ENCODE measurements at places on chromosomes 13 and 19.
A peak's percentile ranks its signal among the peaks of the same experiment; 100 is the strongest.

- DNase-seq = peak; percentile 20
Observed at GRCh38 chr19:5903056-5903623, 450 bp downstream of the NDUFA11 start.

DNA sequence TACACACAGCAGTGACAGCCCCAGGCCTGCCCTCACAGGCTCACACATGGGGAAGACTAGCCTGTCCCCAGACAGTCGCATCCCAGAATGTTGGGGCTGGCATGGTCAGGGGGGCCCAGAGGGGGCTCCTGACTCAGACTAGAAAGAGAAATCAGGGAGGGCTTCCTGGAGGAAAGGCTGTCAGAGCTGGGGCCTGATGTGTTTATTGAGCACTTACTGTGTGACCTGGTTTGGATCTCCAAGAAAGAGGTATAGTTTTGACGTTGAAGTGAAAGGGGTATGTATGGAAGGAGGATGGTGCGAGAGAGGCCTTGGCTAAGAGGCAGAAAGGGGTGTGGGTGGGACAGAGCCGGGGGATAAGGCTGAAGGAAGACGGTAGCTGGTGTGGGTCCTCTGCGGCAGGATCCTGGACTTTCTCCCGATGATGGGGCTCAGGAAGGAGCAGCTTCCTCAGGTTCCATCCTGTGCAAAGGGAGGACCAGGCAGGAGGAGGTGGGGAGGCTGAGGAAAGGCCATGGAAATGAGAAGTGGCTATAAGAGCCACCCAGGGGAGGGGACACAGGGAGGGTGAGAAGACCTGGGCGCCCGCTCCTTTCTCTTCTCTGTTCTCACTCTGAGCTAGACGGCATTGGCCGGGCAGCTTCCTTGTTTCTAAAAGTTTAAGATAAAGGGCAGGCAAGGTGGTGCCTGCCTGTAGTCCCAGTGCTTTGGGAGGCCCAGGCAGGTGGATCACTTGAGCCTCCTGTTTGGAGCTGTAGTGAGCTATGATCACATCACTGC is 16.1 kb upstream of the BCL3 start:
- DNase-seq = no peak

GRCh38 chr19:42850981-42851717 is 28.4 kb downstream of the PSG1 start:
- DNase-seq = peak; percentile 99

DNA sequence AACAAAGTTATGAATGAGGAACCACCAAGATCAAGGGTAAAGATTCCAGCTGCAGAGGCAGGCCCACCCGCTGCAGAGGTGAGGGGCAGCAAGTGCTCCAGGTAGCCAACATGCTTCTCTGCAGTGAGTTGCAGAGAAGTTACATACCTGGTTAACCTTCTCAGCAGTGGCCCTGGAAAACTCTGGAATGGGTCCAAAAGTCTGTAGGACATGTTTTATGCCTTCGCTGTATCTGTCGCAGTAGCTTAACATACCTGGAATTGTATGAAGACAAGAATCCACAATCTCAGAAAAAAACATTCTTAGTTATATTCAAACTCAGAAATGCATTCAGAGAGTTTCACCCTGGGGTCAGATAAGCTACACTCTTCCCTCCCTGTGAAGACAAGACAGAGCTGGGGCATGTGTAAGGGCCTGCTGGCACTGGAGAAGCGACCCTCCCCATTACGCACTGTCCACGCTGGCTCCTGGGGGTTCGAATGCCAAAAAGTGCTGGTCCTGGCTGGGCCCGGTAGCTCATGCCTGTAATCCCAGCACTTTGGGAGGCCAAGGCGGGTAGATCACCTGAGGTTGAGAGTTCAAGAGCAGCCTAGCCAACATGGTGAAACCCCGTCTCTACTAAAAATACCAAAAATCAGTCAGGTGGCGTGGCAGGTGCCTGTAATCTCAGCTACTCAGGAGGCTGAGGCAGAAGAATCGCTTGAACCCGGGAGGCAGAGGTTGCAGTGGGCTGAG is 121.0 kb downstream of the CRYL1 start:
- DNase-seq = no peak

- DNase-seq = no peak
Observed at GRCh38 chr13:91347996-91348905, 764 bp downstream of the MIR17HG start.

DNA sequence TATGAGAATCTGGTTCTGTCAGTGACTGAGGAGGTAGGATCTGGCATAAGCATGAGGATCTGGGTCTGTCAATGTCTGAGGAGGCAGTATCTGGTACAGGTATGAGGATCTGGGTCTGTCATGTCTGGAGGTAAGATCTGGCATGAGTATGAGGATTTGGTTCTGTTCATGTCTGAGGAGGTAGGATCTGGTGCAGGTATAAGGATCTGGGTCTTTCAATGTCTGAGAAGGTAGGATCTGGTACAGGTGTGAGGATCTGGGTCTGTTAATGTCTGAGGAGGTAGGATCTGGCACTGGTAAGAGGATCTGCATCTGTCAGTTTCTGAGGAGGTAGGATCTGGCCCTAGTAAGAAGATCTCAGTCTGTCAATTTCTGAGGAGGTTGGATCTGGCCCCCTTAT is 12.4 kb upstream of the PDCD2L start:
- DNase-seq = no peak

DNA sequence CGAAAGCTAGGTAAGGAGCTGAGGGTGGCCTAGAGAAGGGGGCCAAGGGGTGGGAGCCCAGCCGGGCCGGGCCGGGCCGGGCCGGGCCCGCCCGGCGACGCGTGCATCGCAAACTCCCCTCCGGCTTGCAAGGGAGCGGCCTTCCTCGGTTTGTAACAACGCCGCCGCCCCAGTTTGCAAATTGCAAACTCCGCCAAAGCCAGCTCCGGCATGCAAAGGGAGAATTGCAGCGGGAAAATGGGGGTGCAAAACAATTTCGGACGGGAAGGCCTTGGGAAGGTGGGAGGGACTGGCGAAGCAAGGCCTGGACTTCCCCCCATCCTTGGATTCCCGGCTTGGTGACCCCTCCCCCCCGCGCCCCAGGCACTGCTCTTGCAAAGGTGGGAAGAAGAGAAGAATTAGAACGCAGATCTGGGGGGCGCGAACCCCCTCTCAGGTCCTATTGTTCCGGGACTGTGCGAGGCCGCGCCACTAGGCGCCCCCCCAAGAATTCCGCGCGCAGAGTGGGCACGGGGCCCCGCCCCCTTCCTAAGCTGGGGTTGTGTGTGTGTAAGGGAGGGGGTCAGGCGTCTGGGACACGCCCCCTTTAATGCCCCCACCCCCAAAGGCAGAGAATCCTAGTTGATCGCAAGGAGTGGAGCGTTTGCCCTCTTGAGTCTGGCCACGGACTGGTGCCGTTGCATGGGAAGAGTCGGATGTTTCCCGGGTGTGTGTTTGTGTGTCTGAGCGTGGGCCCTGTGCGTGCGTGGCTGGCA is 926 bp downstream of the PRR12 start:
- DNase-seq = no peak

DNA sequence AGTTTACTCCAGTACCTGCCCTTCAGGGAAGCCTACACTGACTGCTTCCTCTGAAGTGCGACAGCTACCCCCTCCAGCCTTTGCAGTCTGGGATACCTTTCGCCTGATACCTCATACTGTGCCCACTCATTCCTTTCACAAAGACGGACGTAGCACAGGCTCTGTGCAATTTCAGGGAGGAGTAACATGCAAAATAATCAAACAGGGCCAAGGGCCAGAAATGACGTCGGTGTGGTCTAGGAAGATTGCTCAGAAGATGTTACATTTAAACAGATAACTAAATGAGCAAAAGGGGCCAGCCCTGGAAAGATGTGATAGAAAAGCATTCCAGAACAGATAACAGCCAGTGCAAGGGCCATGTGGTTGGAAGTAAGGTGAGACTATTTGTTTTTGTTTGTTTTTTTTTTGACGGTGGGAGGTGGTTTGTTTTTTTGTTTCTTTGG is 6.6 kb upstream of the DDX39A start:
- DNase-seq = no peak

GRCh38 chr13:42022796-42023493 is 25.5 kb upstream of the DGKH start:
- DNase-seq = no peak

- DNase-seq = peak; percentile 99
Observed at GRCh38 chr19:38899447-38900201, at the start of the genes NFKBIB and SIRT2. NFKBIB (plus strand) TSS chr19:38899969; CDS start chr19:38900033, 64 bp downstream. SIRT2 (minus strand) TSS chr19:38899618; CDS start chr19:38899521, 97 bp downstream.

GRCh38 chr19:12872255-12872654 is 9.0 kb downstream of the DNASE2 start:
- no peak for DNase-seq

DNA sequence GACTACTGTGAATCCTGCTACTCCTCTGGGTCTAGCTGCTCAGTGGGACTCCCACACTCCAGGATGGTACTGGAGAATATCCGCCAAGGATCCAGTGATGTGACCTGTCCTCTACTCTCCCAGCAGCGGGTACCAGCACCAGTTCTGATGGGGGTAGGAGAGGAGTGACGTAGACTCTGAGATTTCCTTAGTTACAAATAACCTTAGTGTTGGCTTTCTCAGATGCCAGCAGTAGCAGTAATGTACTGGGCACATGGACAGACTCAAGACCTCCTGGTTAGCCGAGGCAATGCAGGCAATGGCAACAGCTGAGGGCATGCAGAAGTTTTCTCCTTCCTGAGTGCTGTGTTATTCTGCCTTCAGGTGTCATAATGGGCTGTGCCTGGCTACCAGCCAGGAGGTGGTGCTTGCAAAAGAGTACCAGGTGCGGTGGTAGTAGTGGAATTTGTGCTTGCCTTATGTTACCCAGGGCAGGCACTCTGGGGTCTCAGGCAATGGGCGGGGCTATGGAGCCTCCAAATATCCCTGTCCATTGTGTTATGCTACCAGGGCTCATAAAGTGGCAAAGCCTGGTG is 105.3 kb upstream of the KLF5 start:
- no peak for DNase-seq

DNA sequence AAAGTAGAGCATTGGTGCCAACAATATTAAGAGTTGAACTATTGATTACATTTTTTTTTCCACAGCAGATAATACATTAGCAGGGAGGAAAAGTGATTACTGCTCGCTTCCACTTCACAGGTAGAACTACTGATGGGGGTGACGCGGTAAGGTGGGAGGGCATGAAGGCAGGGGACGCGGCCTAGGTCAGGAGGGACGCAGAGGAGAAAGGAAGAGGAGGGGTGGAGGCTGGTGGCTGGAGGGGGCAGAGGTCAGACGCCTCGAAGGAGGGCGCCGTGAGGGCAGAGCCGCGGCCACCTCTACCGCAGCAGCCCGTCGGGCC is 287 bp upstream of the B3GLCT start:
- DNase-seq = no peak

DNA sequence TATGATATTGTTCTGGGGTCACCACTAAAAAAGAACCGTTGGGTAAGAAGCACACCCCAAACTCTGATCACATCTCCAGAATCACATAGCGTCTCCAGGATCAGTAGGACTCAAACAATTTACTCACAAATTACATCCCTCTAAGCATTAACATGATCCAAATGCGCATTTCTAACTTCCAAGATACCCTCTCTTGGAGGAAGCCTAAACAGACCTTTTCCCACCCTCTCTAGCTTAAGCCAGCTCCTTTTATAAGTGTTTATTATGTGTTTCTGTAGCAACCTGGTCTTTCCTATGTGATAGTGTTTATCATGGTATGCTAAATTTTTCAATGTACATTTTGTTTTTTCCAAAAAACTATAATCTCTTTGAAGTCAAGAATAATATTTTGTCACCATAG is 1846.5 kb downstream of the OLFM4 start:
- no peak for DNase-seq

DNA sequence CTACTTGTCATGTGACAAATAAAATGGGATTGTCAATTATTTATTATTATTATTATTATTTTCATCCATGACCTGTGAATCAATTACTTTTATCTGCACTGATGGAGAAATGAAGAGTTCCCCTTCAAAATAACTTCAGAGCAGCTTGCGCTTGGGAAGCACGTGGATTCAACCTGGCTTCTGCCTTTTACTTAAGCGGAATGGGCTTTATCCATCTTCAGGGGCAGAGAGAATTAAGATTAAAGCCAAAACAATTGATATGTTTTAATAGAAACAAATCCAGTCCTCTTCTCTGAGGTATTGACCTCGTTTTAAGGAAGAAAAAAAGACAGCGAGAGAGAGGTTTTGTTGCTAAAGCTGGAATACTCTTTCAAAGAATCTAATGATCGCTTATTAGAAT is 876 bp downstream of the SACS start:
- DNase-seq = no peak

GRCh38 chr13:29918845-29919244 is 68.4 kb upstream of the UBL3 start:
- DNase-seq = peak; percentile 61

- DNase-seq = no peak
Observed at GRCh38 chr13:62087124-62087523, 671.5 kb upstream of the PCDH20 start.

DNA sequence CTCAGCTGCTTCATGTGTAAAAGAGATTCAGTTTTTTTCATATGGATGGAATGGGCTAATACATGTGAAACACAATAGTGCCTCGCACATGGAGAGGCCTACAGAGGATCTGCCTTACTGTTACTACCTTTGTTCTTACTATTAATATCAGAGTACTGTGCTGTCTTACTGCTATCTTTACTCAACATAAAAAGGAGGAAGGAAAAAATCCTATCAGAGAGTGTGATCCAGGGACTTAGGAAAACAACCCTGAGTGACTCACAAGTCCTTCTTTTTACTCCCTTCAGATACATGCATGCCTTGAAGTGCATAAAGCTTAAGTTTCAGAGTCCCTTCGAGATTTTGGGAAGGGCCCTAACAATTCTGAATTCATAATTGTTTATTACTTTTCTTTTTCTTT is 136.8 kb downstream of the TBC1D4 start:
- DNase-seq = no peak

GRCh38 chr19:55700813-55701212 is 25.8 kb downstream of the EPN1 start:
- DNase-seq = no peak

GRCh38 chr13:93750676-93751075 is 524.1 kb downstream of the GPC6 start:
- no peak for DNase-seq

- no peak for DNase-seq
Observed at GRCh38 chr13:109281017-109281902, 505.1 kb downstream of the IRS2 start.

GRCh38 chr13:68851026-68851425 is 1256.6 kb upstream of the ATXN8OS start:
- no peak for DNase-seq

GRCh38 chr19:33419788-33420130 is 46.2 kb downstream of the CEBPG start:
- no peak for DNase-seq

DNA sequence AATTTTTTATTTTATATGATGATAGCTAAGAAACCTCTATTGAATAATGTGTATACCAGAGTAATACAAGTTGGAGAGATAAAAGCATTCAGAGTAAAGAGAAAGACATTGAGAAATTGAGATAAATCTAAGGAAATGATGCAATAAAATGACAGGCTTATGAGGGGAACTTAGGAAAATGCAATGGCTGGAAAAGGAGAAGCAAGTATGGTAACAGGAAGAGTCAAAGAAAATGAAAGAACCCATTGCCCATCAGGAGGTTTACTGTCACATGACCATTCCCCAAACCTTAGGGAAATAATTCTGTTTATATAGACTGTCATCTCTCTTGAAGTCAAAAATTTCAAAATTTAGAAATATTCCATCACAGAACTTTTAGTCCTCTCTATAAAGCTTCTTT is 808.0 kb upstream of the PRR20A start:
- no peak for DNase-seq
